Posterior vena cava (tissue), 2 donors: ENCODE measurements at places on chromosomes 2 and 18. TPM values are rescaled to one million over a fixed set of nuclear protein-coding genes. Genes with fewer than 3 reads are reported as not detected.

DNA sequence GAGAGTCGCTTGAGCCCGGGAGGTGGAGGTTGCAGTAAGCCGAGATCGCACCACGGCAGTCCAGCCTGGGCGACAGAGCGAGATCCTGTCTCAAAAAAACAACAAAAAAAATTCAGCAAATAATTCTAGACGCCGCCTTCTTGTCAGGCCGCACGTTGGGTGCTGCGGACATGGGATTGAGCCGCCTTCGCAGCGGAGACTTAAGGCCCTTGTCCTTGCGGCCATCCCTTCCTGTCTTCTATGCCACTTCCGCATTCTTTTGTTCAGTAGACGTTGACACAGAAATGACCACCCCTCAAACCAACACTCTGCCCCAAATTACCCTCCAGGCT is 15.8 kb downstream of the PTPN18 start:
- DNase-seq: peak; percentile 82

GRCh38 chr2:32712870-32713269 is 85.0 kb downstream of the TTC27 start:
- DNase-seq: no peak

DNA sequence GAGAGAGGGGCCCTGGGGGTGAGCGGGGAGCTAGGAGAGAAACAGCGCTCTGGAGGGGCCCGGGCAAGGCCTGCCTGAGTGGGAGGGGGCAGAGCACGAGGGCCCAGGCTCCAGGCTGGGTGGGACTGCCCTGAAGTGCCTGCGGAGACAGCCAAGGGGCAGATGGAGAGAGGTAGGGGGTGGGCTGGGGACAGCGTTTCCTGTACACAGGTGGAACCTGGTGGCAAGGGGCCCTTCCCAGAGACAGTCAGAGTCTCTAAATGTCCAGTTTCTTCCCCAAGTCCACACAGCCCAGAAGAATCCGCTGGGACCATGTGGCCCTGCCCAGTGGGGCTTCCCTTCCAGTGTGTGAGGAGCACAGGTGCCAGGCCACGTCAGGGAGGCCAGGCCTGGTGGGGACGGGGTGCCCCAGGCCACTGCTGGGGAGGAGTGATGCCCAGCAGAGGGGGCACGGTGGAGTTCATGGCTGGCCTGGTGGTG is 1.7 kb upstream of the GPR35 start:
- peak; percentile 62 for DNase-seq

DNA sequence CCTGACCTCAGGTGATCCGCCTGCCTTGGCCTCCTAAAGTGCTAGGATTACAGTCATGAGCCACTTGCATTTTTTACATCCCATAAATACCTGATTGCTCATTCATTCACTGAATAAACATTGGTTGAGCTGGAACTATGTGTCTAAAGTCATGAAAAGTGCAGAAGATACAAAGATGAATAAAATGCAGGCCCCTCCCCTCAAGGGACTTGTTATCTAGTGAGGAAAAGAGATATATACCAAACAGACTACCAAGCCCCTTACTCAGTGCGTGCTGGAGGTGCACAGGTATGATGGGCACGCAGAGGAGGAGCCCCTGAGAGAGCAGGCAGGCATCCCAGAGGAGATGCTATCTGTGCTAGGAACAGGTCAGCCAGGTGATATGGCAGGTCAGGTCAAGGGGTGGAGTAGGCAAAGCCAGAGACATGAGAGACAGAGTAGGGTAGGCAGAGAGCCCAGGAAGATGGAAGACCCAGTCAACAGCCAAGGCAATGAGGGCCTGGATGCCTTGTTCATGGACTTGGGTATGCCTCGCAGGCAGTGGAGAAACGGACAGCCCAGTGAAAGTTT is 7.7 kb downstream of the FHL2 start:
- DNase-seq: peak; percentile 38

GRCh38 chr2:226396541-226396940 is 403.1 kb downstream of the IRS1 start:
- DNase-seq: no peak

DNA sequence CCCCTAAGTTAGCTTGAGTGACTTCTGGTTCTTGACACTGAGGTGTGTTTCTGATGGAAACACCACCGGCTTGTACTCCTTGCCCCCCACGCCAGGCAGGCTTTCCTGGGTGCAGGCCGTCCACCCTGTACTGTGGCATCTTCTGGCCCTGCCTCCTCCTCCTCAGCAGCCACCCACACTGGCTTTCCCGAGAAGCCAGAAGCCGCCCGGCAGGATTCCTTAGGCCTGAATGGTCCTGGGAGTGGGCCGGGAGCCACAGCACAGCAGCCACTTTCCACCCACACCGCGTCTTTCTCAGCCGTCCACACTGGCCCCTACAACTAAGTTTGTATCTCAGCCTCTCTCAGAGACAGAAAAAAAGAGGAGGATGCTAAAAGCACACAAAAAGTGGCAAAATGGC is 2.1 kb upstream of the HSBP1L1 start:
- DNase-seq: peak; percentile 77

GRCh38 chr2:85536479-85536878 is 2.5 kb upstream of the MAT2A start:
- no peak for DNase-seq

DNA sequence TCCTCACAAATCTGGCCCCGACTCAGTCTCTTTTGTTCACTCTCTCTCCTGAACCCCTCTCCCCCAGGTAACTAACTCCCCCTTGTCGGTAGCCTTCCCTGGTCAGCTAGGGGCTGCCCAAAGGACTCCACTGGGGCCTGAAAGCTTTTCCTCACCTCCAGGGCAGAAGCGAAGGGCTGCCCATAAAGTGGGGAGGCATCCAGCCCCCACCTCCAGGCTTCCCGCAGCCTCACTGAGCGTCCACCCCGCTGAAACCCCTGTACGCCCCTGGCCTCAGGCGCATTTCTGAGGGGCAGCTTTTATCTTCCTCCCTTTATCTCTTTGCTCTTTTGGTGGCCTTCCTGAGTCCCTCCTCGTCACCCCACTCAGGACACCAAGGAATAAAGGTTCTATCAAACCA is 249.3 kb downstream of the CYP26B1 start:
- DNase-seq: peak; percentile 62

- no peak for DNase-seq
Observed at GRCh38 chr2:111657351-111657975, 226.5 kb downstream of the ANAPC1 start.

DNA sequence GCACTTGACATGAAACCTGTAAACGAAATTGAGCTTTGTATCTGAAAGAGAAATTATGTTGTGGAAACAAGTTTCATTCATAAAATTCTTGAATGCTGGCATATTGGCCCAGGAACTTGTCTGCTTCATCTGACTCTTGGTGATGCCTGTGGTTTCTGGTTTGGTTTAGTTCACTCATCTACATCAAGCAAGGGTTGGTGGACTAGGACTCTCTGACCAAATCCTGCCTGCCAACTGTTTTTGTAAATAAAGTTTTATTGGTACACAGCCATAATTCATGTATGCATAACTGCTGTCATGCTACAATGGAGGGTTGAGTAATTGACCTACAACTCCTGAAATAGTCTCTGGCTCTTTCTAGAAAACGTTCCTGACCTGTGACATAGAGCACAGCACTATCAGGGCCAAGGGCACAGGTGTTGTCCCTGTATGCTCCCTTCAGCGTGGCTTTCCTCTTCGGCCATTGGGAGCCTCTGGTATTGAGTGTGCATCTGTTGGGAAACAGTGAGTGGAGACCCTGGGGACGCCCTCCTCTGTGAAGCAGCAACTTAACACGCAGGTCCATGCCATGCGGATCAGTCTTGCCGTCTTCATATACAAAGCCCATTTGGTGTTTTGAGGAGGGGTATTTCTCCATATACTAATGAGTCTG is 226.3 kb downstream of the SH3RF3 start:
- no peak for DNase-seq

DNA sequence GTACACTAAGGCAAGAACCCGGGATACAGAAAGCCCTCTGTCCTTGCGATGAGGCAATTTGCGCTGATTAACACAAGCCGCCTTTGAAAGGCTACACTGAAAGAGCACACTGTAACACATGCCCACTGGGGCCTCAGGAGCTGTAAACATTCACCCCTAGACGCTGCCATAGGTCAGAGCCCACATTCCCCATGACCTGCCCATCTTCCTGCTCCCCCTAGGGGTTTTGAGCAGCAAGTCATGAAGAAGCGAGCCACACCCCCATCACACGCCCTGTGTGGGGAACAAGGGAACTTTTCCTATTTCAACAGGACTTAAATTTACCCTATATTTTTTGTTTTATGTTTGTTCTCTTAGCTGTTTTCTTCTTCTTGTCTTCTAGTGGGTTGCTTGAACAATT is 47.8 kb upstream of the SLC4A10 start:
- DNase-seq: no peak

DNA sequence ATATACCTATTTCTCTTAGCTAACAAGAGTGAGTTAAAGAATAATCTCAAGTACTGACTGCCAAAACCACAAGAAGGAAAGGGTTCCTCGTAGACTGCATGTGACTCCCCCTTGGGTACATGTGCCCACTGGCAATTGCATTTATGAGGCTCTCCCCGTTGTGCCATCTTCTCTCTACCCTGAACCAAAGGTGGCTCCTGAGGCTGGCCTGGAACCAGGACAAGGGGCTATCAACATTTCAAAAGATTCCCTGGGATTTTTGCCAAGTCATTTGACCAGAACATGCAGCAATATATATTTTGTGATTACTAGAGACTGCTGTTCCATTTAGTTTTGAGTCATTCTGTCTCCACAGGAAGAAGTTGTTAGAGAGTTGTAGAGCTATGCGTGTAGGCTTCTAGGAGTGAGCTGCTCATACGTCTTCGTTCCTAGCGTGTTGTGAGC is 45.8 kb downstream of the LAMA3 start:
- no peak for DNase-seq

DNA sequence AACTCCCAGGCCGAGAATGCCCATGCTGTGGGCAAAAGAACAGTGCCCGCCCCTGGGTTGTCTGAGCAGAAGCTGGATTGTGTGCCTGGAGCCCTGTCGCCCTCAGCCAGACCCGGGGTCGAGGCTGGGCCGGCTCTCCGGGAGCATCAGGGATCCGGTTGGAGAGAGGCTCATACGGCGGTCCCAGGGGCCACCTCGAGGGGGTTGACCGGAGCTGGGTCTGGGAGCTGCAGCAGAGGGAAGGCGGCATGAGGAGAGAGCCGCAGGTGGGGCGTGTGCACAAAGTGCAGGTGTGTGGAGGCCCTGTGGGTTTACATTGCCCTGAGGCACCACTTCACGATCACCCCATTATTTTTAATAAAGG is 39.5 kb downstream of the MBP start:
- no peak for DNase-seq

- DNase-seq: no peak
Observed at GRCh38 chr2:116917196-116917595, 897.3 kb upstream of the DDX18 start.

- no peak for DNase-seq
Observed at GRCh38 chr18:55421308-55421614, 166.7 kb downstream of the TCF4 start.

GRCh38 chr2:45253151-45253550 is 243.9 kb upstream of the SIX2 start:
- no peak for DNase-seq

- DNase-seq: no peak
Observed at GRCh38 chr2:44170311-44170717, 1.6 kb downstream of the PPM1B start.

DNA sequence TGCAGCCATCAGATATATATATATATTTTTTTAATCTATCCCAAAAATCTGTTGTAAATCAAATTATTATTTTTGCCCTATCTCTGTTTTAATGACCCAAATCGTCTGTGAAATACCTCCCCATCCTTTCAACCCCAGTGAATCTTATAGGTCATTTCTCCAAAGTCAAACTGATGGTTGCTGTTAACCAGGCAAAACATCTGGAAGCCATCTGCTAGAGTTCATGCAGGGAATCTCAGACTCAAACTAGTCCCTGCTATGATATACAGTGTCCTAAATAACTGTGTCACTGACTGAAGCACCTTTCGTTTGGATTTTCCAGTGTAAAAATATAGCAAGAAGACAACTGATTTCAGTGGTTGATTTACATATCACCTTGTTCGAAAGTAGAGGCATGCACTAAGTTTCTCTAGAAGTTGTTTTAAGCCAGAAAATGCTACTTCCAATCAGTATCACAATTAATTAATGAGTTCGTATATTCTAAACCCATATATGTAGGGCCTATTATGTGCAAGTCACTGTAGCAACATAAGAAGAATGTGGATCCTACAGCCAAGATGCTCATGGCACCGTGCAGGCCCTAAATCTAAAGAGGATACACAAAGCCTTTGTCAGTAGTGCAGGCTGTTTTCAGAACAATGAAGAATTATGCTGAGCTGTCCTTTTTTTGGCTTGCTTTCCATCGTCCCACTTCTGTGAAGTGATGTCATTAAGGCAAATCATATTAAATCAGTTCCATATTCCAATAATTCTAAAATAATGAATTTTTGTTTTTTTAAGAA is 566.0 kb downstream of the STK39 start:
- DNase-seq: no peak

DNA sequence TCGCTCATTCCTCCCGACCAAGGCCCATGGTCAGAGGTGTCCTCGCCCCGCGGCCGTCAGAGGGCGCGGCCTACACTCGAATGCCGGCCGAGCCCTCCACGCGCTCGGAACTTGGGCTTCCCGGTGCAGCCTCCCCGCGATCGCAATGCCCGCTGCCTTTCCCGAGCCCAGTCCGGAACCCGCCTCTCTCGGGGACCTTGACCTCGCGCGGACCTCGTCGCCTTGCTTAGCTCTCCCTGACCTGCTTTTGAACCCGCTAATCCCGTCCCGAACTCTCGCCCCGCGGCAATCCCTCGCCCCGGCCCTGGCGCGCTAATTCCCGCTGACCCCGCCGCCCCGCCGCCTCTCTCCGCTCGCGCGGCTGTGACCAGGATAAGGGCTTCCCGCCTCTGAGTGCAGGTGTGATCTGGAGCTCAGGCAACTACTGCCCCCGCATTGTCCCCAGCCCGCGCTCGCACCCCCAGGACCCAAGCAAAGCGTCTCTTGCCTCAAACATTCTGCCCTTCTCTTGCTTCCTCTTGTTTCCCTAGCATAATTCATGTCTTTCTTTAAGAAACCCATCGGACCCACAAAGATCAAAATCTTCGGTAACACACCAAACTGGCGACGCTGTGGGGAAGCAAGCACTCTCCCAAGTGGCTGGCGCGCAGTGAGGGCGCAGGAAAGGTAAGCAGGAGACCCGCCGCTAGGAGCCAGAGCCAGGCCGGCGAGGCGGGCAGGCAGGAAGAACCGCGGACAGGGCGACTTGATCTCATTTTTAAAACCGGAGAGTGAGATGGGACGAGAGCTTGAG is 46.6 kb upstream of the ATP6V1B1 start:
- no peak for DNase-seq

- DNase-seq: no peak
Observed at GRCh38 chr2:57570961-57571360, 475.6 kb upstream of the VRK2 start.

- no peak for DNase-seq
Observed at GRCh38 chr2:79189465-79189864, 29.9 kb upstream of the REG3A start.

FBXO41 gene
- total RNA-seq: 1.8 TPM

CPO gene
- total RNA-seq: 0.32 TPM

ARHGAP15 gene
- total RNA-seq: 12.0 TPM

RGPD4 gene
- total RNA-seq: 0.37 TPM

LHCGR gene
- total RNA-seq: not detected

MOCOS gene
- total RNA-seq: 1.2 TPM

RESP18 gene
- not detected for total RNA-seq

SCG2 gene
- total RNA-seq: 5.4 TPM

MAL gene
- 1.6 TPM for total RNA-seq

DCAF17 gene
- total RNA-seq: 19.2 TPM
